ENCODE measurements at places on chromosomes 7 and 10.

GRCh38 chr10:11441151-11441535, 170.3 kb downstream of the USP6NL start:
- DNase-seq = no peak

DNA sequence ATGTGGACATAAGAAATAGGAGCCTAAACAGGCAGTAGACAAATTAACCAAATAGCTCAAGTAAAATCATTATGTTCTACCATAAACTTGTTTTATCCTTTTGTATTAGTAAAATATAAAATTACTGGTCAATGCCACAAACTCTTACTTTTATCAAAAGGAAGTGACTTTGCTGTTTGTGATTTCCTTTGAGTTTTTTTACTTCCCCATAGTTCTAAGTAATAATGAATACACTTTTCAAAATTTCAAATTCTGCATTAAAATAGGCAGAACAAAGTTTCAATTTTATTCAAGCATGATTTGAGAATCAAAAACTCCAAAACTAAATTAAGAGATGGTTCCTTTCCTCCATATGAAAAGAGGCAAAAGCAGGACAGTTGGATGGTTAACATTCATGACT, 139.7 kb upstream of the ABCB5 start:
- no peak for DNase-seq

DNA sequence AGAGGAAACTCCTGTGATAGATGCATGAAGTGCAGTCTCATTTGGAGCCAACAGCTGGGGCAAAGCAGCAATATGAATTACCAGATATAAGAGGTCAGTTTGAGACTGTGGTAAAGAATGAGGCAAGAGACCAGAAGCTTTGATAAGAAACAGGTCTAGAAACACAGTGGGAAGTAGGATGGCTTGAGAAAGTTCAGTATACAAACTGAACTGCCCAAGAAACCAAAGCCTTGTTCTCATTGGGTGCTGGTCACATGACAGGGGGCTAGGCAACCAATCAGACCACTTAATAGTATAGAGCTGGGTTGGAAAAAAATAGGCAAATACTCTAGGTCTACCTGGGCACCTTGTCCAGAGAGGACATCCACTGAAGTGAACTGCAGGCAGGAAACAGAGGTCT, 46.2 kb upstream of the PLCE1 start:
- DNase-seq = no peak

DNA sequence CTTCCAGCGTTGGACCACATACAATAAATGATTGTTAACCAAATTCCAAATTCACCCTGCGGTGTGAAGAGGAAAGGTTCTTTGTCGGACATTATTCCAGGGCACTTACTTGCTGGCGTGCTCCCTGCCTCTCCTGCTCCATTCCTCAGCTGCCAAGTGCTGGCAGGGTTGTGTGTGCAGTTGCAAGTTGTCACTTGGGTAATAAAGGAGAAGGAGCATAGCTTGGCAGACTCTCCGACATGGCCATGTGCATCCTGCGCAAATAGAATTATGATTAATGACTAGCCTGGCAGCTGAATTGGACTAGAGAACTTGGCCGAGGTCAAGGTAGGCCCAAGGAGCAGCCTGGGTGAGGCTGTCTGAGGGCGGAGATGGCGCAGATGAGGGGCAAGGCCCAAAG, 92.3 kb upstream of the ELMO1 start:
- no peak for DNase-seq

- DNase-seq = no peak
These were observed 13.6 kb downstream of the CLIP2 start for GRCh38 chr7:74302745-74303221.

GRCh38 chr10:75610183-75610582, 178.8 kb downstream of the LRMDA start:
- DNase-seq = no peak

- DNase-seq = no peak
These were observed 1.2 kb upstream of the WNT2 start for GRCh38 chr7:117323851-117324711.

DNA sequence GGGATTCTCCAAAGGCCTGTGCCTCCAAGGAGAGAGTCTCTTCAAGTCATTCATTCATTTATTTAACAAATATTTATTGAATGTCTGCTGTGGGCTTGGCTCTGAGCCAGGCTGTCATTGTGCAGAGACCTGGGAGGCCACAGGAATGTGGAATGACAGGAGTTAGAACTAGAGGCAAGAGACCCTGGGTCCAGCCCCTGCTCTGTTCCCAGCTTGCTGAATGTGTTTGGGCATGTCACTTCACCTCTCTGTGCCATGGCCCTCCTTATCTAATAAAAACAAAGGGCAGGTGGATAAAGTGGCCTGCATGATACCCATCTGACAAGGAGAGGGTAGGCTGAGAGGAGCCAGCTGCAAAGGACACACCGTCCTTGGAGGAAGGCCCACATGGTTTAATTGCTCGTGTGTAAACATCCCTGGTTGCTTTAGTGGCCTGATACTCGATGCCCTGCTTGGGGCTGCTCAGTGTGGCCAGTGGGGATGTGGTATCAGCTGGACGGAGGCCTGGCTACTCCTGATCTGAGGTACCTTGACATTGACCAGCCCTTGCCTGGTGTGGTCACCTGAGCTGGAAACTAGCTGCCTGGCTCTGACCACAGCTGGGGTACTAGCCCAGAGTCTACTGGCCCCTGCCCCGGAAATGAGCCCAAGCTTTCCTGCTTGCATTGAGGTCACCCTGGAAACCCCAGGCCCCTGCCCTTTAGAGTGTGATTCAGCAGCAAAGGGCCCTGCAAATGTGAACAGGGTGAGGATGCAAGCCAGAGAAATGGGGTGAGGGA, 116.2 kb downstream of the CDH23 start:
- no peak for DNase-seq

GRCh38 chr10:49177391-49178355, 10.5 kb downstream of the TMEM273 start:
- peak; percentile 64 for DNase-seq

GRCh38 chr7:45328403-45328981, 170.9 kb downstream of the RAMP3 start:
- DNase-seq = no peak

DNA sequence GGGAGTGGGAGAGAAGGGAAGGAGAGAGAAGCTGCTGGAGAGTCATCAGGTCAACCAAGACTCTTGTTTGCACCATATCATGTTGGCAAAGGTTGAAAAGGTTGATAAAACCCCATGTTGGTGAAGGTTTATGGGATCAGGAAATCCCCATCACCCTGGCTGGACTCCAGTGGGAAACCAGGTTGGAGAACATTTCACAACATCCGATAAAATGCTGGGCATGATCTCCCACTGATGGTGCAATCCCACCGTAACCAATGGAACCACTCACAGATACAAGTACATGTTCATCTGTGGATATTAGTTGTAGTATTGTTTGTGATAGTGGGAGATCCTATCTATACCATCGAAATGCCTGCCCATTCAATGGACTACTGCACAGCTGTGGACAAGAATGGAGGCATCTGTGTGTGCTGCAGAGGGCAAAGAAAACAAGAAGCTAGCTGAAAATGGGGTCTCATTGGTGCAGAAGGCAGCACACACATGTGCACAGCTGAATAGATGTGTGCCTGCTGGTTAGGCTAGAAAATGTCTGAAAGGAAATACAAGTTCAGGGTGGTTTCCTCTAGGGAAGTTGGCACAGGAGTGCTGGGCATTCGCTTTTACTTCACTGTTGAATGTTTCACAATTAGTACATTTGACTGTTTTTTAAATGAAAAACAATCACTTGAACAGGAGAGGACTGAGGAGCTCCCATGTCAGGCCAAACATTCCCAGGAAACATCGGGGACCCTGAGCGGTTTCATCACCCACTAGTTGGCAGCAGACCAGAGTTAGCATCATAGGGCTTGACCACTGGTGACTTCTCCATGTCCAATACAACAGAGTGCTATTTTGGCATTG, 80.4 kb upstream of the MGMT start:
- no peak for DNase-seq

DNA sequence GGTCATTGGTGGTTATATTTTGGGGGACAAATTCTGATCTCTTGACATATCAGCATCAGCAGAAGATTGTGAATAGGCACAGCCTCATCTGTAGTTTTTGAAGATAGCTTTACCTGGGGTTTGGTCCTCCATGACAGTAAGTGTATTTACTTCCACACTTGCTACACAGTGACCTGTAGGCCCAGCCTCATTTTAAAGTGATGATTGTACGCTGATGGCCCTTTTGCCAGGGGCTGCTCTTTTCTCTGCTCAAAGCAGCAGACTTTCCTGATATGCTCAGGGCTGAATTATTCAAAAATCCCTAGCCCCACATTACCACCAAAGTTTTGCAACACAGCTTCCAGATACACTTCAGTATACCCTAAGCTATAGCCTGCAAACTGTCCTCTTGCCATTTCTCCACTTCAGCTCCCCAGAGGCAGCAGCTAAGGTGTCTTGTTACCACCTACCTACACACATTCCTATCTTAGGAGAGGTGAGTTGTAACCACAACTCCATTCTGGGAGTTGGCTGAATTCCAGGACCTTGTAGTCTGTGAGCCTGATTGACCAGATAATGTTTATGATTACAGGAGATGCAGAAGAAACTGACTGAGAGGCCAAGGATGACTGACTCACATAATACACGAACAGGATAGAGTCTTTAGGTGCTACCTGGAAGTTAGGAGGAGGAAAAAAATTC, 6.0 kb downstream of the ASB4 start:
- DNase-seq = no peak

GRCh38 chr7:141891336-141891735, 24.9 kb upstream of the OR9A4 start:
- DNase-seq = no peak

- DNase-seq = no peak
These were observed 5.5 kb downstream of the OGDHL start for GRCh38 chr10:49756641-49757040.

- DNase-seq = no peak
These were observed 3.0 kb upstream of the PSAP start for GRCh38 chr10:71854031-71854430.

DNA sequence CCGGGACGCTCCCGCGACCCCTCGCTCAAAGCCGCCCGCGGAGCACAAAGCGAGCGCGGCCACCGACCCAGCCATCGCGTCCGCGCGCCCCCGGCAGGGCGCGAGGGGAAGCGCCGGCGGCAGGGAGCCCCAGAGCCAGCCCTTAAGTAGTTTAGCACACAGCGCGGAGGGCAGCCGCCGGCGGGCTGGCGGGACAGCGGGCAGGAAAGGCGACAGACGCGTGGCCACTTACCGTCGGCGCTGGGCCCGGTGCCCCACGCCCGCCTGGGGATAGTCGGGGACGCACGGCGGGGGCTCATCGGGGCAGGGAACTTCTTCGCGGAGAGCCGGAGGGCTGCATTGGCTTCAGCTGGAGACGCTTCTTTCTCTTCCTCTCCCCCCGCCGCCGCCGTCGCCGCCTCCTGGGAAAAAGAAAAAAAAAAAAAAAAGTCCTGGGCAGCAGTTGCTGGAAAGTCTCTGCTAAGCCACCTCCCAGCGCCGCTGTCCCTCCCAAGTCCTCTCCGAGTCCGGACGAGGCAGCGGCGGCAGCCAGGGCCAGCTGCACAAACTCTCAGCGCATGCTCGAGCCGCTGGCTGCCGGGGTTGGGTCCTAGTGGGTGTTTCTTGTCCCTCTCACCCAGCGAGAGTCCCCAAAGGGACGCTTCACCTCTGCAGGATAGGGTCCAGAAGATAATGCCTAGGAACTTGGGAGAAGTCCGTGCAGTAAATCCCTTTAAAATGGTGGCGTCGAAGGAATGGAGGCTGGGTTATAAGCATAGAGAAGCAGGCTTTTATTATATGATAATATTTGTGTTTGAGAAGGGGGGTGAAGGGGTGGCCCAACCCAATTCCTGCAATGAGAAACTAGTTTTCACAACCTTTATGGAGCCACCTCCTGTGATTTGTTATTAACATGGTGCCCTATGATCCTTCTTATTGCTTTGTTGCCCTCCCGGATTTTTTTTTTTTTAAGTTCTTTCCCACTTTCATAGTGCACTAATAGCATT, at the start of gene TSPAN12:
Gene TSPAN12 (minus strand): TSS at position 557 of the 986 bp plus-strand sequence. CDS start 1,381 bp downstream, outside the sequence.
- peak; percentile 11 for DNase-seq

DNA sequence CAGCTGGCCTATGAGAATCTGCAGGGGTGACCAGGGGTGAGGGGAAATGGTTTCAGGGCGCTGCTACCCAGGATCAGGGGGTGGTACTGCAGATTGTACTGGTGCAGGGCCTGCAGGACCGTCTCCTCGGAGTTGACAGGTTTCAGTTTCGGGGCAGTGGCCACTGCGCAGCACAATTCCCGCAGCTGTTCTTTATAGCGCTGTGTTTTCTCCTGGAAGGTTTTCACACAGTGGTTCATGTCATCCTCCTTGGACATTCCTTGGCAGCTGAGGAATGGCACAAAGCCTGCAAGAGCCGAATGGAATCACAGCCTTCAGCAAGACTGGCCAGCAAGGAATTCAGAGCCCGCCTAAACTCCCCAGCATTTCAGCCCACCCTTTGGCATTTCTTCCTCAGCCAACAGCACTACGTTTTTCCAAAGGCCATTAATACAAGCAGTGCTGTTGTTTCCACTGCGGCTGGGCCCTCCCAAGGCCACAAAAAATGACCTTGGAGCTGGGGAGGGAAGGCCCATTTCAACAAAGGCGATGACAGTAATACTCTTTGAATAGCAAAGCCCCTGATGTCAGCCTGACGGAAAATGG, 44.9 kb downstream of the PNLIPRP2 start:
- DNase-seq = no peak

GRCh38 chr10:103469201-103469600, 9.8 kb downstream of the CALHM3 start:
- no peak for DNase-seq

DNA sequence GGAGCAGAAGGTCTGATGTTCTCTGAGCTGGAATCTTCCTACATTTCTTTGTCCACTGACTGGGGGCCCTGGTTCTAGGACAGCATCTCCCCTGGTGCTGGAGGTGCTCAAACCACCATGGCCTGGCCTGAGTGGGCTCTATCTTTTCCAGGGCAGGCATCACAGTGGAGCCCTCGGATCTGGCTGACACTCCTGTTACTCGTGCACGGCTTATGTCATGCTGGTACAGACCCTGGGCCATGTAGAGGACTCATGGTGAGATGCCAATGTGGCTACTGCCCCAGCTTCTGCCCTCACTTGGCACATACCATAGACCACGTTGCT, 96.0 kb downstream of the HIPK2 start:
- DNase-seq = no peak

- no peak for DNase-seq
These were observed 134.9 kb upstream of the ZNF92 start for GRCh38 chr7:65238785-65239184.

GRCh38 chr10:110901954-110902819, 16.8 kb downstream of the BBIP1 start:
- DNase-seq = no peak

DNA sequence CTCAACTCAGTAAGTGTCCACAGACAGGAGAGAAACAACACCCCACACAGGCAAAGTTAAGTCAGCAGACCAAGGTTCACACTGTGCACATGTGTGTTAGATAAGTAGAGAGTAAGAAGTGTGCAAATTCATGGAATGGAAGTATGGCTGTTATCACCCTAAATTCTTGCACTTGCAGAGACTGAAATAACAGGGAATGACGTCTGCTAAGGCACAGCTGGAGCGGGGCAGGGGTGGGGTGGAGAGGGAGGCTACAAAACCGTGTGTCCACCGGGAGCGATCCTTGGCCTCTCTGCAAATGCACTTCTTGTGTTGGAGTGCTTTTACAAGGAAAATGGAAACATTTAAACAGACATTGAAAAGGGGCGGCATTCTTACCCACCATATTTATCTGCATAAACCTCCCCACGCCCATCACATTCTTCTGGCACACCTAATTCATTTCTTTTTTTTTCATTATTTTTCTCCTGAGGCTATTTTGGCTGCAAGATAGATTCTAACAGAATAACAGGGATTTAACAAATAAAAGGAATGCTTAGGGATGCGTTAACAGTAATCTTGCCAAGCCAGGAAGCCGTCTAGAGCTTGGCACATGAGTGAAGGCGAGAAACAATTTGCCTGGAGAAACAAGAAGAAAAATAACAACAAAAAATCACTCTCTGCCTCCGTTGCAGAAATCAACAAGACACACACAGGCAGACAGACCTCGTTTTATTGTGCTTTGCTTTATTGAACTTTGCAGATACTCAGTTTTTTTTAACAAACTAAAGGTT, 30.1 kb downstream of the TNS3 start:
- no peak for DNase-seq
